Sciatic nerve (tissue), 2 donors: ENCODE measurements at places on chromosomes 13 and 19. TPM values are rescaled to one million over a fixed set of nuclear protein-coding genes. Genes with fewer than 3 reads are reported as not detected.

NEK3 gene
- 28.2 TPM for total RNA-seq

ITGBL1 gene
- 74.1 TPM for total RNA-seq

PSPN gene
- 2.1 TPM for total RNA-seq

FAM187B gene
- 0.31 TPM for total RNA-seq

IFNL1 gene
- total RNA-seq, result not detected

SUCLA2 gene
- 45.4 TPM for total RNA-seq

PABPC3 gene
- total RNA-seq, result 0.13 TPM

HOMER3 gene
- 23.1 TPM for total RNA-seq
